T-helper 9 cell (primary cell): ENCODE measurements at places on chromosomes 7 and 10.

DNA sequence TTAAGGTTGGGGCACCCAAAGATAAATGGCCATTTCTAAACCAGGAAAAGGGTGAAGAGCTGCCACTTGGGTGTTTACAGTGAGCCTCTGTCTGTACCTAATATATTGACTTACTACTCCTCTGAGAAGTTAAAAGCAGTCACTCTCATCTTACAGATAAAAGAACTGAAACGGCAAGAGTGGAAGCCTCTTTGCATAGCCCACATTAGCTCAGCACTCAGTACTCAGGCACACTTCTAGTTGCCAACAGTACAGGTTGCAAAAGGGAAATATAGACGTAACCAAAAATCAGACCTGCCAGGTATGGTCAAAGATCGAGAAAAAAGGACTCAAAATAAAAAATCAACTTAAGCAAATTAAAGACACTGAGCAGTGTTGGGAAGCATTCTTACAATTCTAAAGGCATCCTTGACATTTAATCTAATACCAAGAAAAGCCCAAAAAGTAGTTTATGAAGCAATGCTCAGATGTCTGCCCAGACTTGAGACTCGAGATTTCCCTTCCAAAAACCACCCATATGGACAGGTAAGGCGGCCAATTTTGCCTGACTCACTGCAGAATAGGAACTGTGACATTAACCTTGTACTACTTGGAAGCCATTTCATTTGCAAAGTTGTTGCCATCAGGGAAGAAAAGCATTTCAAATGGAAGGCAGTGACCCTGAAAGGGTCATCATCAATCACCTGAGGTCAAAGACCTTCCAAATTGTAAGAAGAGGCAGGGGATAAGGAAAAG, 139.3 kb downstream of the SLC25A13 start:
- no peak for DNase-seq

- no peak for DNase-seq
These were observed 19.1 kb upstream of the PVRIG start for GRCh38 chr7:100200693-100201092.

DNA sequence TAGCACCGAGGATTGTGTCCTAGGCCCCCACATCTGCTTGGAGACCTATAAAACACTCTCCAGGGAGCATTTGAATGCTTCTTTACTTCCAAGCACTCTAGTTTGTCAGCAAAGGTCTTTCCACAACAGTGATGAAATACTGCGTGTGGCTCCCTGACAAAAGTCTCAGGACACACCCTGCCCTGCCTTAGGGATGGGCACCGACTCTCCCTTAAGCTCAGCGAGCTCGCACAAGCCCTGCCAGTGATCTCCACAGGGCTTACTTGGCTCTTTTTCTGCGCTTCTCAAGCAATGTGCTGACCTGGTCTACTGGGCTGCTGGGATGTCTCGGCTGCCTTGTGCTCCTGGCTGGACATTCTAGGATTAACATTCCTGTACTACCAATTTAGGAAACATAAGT, 84.3 kb upstream of the MPP7 start:
- no peak for DNase-seq

DNA sequence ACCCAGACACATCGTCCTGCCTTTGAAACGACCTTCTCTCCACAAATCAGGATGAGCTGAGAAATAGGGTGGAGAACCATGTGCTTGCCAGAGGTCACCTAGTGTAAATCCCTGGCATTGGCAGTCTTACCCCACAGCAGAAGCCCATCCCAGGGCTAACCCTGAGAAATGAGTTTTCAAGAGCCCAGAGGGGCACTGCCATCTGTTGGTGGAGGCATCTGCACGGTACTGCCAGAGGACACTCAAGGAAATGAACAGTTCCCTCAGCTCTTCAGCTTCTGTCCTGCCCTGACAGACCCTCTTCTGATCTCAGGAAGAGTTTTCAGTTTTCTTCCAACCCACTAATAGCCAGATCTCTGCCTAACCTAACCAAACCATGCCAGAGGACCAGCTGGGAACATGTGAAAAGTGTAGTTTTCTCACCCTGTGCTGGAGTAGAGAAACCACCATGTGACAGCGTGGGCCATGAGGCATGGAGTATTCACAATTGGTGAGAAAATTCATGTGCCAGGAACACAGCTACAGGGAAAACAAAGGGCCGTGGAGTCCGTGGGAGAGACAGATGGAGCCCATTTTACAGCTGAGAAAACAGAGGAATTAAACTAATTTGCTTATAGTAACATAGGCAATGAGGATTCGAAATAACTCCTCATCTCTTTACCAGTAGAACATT, 37.7 kb upstream of the ITPRID1 start:
- DNase-seq: no peak

- DNase-seq: no peak
These were observed 5.3 kb downstream of the PSAP start for GRCh38 chr10:71845410-71846405.

- no peak for DNase-seq
These were observed 13.4 kb downstream of the HPS1 start for GRCh38 chr10:98433371-98433770.

GRCh38 chr7:22460363-22460988, 39.5 kb downstream of the STEAP1B start:
- no peak for DNase-seq

DNA sequence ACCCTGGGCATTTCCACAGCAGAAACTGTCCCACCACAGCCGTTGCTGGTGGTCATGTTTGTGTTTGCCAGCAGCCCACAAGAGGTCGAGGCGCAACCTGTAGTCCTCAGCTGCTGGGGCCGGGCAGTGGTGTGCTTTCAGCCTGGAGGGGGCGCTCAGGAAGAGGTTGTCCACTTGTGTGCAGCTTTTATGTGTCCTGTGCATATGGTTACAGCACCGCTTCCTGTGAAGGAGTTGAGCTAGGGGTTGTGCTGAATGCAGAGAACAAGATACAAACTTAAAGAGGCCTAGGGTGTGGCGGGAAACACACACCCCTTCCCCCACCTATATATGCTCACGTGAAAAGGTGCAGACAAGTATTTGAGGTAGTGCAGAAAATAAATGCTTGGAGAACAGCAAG, 29.5 kb upstream of the PFKFB3 start:
- peak; percentile 52 for DNase-seq

GRCh38 chr7:108077709-108078108, 52.5 kb downstream of the LAMB4 start:
- DNase-seq: no peak

DNA sequence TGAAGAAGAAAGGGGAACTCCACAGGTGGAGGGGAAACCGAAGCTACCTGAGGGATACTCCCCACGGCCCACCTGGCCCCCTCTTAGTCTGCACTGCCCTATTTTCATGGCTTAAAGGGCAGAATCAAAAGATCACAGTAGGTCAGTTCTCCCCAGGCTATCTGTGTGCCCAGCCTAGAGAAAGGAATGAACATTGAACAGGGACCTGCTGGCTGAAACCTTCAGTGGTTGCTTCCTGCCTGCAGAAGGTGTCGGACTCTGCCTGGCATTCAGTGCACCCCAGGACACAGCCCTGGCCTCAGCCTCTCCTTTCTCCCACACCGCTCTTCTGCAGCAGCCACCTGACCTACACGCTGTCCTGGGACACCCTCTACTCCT, 74.5 kb downstream of the PRKAG2 start:
- DNase-seq: no peak

DNA sequence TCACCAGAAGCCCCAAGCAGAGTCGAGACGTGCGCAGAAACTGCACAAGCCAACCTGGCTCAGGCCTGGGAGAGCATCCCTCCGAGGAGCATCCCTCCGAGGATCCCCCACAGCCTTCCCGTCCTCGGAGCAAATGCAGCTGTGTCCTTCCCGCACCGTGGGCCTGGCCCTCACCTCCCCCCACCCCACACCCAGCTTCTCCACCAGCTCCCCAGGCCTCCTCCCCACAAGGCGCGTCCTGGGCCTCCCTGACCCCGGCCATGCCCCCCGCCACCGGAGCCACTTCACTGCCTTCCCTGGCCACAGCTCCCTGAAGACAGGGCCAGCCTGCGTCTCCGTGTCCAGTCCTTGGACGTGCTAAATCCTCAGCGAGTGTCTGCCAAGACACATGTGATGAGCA, 60.6 kb downstream of the PTPRN2 start:
- DNase-seq: no peak

- no peak for DNase-seq
These were observed 449.1 kb downstream of the XPNPEP1 start for GRCh38 chr10:109474261-109474660.

- DNase-seq: no peak
These were observed 10.4 kb downstream of the HDAC9 start for GRCh38 chr7:18505870-18506460.

GRCh38 chr10:62112300-62112699, 156.3 kb downstream of the RTKN2 start:
- no peak for DNase-seq

GRCh38 chr10:93074597-93075368, 1.1 kb downstream of the CYP26A1 start:
- no peak for DNase-seq

DNA sequence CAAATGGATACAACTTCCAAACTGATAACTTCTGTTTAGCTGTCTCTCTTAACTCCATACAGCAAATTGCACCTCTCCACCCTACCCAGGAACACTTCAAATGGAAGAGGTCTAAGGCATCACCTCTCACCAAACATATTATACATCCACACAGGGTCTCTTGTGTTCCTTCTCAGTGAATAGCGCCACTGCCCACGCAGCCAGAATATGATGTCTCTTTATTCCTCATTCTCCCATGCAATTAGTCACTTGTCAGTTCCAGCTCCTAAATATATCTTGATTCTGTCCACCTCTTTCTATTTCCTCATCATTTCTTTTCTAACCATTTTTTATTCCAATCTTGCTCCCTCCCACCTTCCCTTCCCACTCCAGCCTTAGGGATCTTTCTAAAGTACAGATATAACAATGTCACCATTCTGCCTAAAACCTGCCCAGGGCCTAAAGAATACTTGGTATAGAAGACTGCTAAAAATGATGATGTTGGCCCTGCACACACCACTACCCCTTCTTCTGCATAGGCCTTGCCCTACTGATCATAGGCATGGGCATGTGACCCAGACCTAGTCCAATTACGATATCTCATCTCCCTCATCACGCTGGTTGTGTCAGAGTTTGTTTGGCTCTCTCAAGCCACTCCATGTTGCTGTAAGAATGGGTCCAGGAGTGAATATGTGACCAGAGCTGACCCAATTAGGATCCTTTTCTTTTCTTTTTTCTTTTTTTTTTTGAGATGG, 5.7 kb upstream of the TSPAN14 start:
- DNase-seq: no peak

- DNase-seq: no peak
These were observed 71.6 kb upstream of the ZNF746 start for GRCh38 chr7:149569025-149569725.

GRCh38 chr7:52074071-52074470, 757.5 kb upstream of the COBL start:
- no peak for DNase-seq

DNA sequence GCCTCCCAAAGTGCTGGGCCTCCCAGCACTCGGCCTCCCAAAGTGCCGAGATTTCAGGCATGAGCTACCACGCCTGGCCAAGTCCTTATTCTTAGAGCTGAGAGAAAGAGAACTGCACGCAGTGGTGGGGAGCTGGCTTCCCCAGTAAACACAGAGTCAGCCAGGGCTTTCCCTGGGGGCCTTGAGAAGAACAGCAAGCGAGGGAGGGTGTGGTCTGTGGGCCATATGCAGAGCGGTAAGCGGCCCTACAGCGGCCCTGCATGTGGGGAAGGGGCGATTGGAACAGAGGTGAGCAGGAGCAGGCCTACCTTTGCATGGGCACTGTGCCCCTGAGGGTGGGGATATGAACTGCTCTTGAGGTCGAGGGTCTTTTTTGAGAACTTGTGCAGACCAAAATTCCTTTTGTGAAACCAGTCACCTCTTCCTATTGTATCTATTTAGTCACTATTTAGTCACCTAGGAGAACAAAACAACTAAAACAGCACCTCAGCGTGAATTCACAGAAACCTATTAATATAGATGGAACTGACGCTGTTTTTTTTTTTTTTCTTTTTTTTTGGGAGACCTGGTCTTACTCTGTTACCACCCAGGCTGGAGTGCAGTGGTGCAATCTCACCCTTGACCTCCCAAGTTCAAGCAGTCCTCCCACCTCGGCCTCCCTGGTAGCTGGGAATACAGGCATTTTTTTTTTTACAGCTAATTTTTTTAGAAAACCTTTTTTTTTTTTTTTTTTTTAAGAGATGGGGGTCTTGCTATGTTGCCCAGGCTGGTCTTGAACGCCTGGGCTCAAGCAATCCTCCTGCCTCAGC, 36.9 kb upstream of the SH2D4B start:
- no peak for DNase-seq

DNA sequence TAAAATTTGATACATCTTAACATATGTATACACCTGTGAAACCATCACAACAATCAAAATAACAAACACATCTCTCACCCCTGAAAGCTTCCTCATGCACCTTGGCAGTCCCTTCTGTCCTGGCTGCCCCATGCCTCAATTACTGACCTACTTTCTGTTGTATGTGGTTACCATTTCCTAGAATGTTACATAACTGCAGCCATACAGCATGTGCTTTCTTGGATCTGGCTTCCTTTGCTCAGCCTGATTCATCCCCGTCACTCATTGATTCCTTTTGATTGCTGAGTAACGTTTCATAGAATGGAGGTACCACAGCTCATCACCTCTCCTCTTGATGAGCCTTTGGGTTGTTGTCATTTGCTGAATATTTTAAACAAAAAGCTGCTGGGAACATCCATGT, 165.3 kb downstream of the CELF2 start:
- no peak for DNase-seq

DNA sequence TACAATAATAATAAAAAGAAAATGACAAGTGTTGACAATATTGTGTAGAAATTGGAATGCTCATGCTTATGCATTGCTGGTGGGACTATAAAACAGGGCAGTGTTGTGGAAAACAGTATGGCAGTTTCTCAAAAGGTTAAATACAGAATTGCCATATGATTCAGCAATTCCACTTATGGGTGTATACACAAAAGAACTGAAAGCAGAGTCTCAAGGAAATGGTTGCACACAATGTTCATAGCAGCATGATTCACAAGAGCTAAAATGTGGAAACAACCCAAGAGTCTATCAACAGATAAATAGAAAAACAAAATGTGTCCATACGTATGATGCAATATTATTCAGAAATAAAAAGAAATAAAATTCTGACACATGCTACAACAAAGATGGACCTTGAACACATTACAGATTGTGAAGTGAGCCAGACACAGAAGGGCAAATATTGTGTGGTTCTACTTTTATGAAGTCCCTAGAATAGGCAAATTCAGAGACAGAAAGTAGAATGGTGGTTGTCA, 64.8 kb upstream of the GRM8 start:
- no peak for DNase-seq

DNA sequence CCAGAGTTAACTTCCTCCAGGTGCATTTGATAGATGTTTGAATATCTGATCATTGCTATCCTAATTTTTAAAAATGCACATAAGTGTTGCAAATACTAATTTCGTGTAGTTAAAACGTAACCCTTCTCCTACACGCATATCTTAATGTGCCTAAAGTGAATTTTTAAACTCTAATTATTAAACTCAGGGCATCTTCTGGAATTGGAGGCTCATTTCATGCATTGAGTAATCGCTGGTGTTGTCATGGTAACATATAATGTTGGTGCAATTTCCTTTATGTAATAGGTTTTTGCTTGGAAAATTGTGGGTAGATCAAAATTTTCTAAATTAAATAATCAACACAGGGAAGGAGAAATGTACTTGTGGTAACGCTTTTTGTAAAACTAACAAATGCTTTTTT, 56.2 kb downstream of the ARMC3 start:
- DNase-seq: no peak

GRCh38 chr10:25633542-25633941, 300.5 kb upstream of the MYO3A start:
- DNase-seq: no peak
